Spinal cord (tissue), 10 donors: ENCODE measurements at places on chromosomes 6 and 20.

- no peaks in the 10 kb centered on the region for H3K27me3 ChIP-seq
These were observed 5.0 kb downstream of the HLA-A start for GRCh38 chr6:29947077-29947980.

GRCh38 chr6:17865243-17865642 is 122.2 kb downstream of the KIF13A start:
- no peaks in the 10 kb centered on the region for H3K36me3 ChIP-seq
- no peak overlapping the region for H3K4me3 ChIP-seq
- DNase-seq, result no peak
- no peak overlapping the region for H3K27ac ChIP-seq

- H3K4me1 ChIP-seq, result peaks cover 28% of the 10 kb centered on the region
- no peaks in the 10 kb centered on the region for H3K36me3 ChIP-seq
These were observed 94.9 kb downstream of the CEBPB start for GRCh38 chr20:50285376-50286173.

- DNase-seq, result no peak
- no peak overlapping the region for H3K4me3 ChIP-seq
- no peaks in the 10 kb centered on the region for H3K4me1 ChIP-seq
- no peaks in the 10 kb centered on the region for H3K36me3 ChIP-seq
These were observed 591.0 kb downstream of the DHX35 start for GRCh38 chr20:39553120-39553519.

DNA sequence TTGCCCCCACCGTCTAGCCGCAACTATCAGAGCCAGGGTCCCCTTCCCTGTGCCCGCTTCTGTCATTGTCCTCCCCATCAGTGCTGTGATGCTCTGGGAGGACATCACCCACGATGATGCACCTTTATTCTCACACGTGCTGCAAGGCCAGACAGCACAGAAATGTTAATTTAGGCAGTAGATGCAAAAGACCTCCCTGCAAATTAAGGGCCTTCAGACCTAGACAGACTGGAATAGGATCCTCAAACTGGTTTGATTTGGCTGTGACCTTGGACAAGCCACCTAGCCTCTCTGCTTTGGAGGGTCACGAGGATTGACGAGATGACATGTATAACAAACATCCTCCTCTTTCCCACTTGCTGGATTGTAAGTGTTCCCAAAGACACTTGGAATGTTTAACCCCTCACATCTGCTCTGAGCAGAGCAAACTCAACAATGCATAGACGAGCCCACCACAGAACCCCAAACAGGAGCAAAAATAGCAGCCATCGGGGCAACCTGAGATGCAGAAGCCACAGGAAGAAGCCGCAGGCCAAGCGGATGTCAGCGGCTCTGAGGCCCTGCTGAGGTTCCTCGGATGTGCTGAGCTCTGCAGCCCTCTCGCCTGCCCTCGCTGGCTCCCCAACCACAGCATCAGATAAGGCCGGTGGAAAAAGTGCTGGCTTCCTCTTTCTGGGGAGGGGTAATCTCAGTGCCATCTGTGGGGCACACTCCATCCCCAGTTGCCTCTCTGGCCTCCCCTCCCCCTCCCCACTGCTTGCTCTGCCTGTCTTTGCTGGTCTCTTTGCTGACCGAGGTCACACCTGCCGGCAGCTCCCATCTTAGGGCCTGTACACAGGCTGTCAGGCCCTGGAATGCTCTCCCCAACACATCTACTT is 35.3 kb downstream of the TOX2 start:
- no peak overlapping the region for H3K27ac ChIP-seq
- no peaks in the 10 kb centered on the region for H3K36me3 ChIP-seq
- no peak overlapping the region for H3K4me3 ChIP-seq
- no peak for DNase-seq
- H3K27me3 ChIP-seq, result no peaks in the 10 kb centered on the region
